ENCODE measurements at places on chromosomes 5 and 9.
A peak's percentile ranks its signal among the peaks of the same experiment; 100 is the strongest.

GRCh38 chr9:87096506-87096905 is 149.2 kb upstream of the GAS1 start:
- DNase-seq: no peak

- no peak for DNase-seq
Measured at GRCh38 chr9:72997387-72997995, 44.6 kb upstream of the ALDH1A1 start.

DNA sequence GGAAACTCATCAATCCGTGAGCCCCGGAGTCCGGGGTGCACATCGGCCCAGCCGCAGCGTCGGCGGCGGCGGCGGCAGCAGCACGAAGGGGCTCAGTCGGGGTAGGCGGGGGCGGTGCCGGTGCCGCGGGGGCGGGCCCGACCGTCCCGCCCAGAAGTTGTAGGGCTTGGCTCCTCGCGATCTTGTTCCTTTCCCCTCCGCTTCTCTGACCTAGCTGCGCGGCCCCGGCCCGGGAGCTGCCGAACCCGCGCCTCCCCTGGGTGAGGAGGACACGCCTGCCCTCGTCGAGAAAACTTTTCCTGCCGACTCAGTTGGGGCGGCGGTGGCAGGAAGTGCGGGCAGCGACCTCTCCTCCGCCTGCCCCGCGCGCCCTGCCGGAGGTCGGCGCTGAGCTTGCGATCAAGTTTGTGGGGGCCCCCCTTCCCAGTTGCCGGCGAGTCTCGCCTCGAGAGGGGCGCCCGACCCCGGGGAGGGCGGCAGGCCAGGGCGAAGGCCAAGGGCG is at the start of gene MAN2A1:
Gene MAN2A1, plus strand, starts transcription at position 188 of the 502 bp plus-strand sequence. CDS start 491 bp downstream, outside the sequence.
- peak; percentile 87 for DNase-seq

DNA sequence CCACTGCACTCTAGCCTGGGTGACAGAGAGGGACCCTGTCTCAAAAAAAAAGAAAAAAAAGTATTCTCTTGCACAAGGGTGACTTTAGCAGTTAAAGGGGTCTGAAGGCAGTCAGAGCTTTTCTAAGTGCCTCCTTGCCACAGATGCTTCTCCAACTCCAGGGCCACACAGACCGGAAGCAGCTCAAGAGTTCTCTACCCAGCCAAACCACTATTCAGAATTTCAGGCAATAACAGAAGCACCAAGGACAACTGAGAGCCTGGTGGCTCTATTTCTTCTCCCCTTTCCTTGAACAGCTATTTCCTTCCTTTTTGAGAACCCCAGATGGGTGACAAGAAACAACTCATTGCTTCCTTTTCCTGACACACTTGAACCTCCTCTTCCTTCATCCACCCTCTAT is 2.2 kb downstream of the FAM219A start:
- no peak for DNase-seq

- DNase-seq: no peak
Measured at GRCh38 chr5:40674661-40675235, 5.0 kb upstream of the PTGER4 start.

DNA sequence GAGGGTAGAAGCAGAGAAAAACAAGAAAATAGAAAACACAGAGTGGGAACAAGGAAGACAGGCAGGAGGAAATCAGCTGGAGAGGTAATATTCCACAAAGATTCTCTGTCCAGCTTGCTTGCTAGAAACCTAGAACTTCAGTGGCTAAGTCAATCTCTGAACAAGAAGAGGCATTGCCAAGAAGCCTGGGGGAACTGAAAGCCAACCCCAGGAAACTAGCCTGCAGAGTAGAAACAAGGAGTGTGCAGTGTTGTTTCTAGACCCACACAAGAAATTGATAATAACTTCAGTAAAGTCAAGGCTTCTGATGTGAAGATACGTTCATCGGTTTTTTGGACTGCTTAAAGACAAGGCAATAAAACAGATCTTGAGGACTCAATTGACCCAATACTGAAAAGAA is 234.5 kb upstream of the MAP3K1 start:
- no peak for DNase-seq

GRCh38 chr5:153476767-153477166 is 13.7 kb upstream of the GRIA1 start:
- DNase-seq: no peak

DNA sequence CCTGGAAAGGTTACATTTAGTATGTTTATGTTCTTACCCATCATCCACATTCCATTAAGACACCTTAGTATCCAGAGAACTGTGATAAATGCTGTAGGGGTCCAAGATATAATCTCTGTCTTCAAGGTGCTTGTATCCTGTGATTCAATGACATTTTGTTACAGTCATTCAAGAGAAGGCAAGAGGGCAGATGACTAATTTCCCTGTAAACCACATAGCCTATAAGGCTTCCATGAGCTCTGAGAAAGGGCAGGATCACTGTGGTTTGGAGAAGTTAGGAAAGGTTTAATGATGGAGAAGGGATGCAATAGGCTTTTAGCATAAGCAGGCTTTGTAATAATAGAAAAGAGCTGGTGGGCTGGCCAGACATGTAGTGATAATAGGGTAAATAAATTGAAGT is 40.0 kb downstream of the PAPPA start:
- DNase-seq: no peak

- DNase-seq: no peak
Measured at GRCh38 chr5:4659851-4660250, 480.3 kb upstream of the ADAMTS16 start.

DNA sequence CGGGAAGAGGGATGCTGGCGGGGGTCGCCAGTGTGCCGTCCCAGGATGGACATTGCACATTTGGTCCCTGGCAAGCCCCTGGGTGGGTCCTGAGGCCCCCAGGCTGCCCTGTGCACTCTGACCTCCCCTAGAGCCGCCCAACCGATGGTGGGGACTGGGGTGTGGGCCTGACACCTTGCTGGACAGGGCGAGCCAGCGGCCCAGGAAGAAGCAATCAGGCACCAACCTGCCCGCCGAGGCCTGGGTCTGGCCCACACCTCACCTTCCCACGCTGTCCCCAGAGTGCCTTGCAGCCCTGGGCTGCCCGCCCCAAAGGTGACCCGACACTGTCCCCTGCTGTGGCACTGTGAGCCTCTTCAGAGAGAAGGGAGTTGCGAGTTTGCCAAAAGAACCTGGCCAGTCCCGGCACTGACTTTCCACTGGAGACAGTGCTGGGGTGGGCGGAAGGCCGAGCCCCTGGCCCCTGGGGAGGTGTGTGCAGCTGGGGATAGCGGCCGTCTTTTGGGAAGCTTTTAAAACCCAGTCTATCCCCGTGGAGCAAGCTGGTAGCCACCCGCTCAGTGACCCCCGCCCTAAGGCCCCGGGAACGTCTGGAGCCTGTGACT is 12.0 kb upstream of the NRARP start:
- DNase-seq: no peak

DNA sequence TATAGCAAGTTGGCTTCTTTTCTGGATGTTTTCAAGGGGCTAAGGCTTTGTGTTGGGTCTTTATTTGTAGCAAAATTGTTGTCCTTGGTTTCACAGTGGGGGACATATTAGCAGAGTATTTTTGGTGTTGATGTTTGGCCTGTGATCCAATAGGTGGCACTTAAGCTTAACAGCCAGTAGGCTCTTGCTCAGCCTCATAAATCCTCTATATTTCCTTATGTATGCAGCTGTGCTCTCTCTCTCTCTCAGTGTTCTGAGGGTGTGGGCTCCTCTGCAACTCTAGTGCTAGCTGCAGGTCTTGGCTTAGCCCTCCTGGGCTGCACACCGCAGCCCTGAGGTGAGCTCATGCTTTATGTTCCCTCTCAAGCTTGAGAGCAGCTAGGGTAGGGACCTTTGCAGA is 195.0 kb upstream of the GHR start:
- no peak for DNase-seq

DNA sequence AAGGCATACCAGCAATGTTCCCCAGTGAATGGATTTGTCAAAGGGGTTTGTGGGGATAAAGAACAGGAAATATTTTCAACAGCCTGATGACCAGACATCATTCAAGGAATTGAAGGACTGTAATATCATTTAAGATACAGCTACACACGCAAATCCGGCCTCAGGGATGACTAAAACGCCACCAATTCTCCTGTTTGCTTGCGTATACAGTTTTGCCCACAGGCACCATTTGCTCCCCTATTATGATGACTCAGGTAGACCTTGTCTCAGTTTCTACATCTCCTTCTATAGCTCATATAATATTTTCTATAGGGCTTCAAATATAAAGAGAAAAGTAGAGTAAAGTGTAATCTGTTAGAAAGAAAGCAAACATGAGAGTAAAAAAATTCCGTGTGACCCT is 29.7 kb upstream of the ITGA1 start:
- no peak for DNase-seq
